ENCODE measurements at places on chromosomes 5 and 9.

DNA sequence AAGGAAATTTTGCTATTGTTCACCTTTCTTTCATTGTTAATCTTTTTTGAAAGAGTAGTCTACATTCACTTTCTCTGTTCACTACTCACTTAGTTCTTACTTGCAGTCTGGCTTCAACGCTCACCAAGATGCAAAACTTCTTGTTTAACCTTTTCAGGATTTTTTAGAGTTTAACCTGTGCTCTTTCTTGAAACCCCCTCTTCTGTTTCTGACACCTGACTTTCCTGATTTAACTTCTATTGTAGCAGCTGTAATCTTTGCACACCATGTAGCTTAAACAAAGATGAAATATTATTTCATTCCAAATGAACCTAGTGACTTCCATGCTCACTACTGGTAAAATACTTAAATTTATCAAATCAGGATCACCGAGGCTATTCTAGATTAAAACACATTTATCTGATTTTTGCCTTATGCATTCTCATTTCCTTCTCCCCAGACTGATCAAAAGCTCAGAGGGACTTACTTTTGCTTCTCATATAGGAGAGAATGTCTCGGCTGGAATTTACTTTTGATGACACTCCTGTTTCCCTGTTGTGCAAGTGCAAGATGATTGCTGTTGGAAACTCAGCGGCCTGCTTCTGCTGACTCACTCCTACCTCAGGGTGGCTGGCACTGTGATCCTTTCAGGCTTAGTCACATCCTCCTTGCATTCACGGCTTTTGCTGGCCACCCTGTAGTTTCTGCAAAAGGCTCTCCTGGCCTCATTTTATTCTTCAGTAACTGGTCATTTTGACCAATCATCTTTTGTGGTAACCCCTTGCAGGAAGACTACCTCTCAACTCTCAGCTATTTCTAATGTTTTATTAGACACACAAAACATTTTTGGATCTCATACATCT lies 109.3 kb upstream of the IFNE start:
- peak; percentile 84 for DNase-seq

GRCh38 chr5:143569213-143569701 lies 165.8 kb upstream of the NR3C1 start:
- DNase-seq, result no peak

DNA sequence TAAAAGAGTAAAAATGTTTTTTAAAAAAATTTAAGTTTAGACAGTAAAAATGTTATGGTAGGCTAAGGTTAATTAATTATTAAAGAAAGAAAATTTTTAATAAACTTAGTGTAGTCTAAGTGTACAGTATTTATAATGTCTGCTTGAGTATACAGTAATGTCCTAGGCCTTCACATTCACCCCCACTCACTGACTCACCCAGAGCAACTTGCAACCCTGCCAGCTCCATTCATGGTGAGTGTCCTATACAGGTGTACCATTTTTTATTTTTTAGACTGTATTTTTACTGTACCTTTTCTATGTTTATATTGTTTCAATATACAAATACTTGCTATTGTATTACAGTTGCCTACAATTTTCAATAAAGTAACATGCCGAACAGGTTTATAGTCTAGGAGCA lies 234.1 kb downstream of the AUH start:
- no peak for DNase-seq

DNA sequence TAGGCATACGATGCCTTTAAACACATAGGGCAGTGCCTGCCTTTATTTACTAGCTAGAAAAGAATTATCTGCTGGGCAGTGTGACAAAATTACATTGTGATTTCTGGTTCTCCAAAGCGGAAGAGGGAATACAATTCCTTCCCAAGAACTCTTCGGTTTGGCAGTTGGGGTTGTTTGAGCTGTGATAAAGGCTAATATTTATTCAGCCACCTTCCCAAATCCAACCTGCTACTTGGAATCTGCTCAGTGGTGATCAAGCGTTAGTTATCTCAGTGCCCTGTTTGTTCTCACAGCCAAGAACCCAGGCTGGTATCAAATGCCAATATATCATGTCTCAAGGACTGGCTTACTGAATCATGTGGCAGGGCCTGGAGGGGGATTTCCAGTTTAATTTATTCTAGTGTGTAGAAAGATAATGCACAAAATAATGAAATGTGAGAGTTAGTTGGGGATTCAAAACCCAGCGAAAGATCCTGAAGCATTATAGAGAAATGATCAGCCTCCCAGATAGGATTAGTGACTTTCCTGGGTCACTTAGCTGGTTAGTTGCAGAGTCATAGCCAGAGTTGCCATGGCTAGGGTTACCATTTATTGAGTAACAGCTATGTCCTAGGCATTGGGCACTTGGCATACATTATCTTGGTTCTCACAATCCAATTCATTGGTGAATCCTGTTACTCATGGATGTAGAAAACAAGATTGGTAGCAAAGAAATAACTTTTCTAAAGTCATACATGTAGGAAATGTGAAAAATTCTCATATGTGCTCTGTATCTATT lies 457.0 kb upstream of the KLF4 start:
- DNase-seq, result no peak

GRCh38 chr9:35660966-35661415 lies 2.9 kb downstream of the CCDC107 start:
- no peak for DNase-seq

GRCh38 chr9:108300306-108301287 lies 555.2 kb downstream of the ACTL7B start:
- no peak for DNase-seq

DNA sequence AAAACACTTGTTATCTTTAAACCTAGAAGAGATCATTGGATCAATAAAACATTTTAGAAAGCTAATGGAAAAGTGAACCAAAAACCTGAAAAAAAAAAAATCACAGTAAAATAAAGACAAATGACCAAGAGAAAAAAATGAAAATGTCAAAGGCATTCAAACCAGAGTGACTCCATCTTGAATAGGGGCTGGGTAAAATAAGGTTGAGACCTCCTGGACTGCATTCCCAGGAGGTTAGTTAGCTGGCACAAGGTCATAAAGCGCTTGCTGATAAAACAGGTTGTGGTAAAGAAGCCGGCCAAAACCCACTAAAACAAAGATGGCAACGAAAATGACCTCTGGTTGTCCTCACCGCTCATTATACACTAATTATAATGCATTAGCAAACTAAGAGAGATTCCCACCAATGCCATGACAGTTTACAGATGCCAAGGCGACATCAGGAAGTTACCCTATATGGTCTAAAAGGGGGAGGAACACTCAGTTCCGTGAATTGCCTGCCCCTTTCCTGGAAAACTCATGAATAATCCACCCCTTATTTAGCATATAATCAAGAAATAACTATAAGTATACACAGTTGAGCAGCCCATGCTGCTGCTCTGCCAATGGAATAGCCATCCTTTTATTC lies 116.7 kb upstream of the NEK6 start:
- no peak for DNase-seq

GRCh38 chr9:37390759-37391158 lies 31.7 kb upstream of the GRHPR start:
- peak; percentile 20 for DNase-seq
